ENCODE measurements at places on chromosomes 7 and 10. TPM values are rescaled to one million over a fixed set of nuclear protein-coding genes. Genes with fewer than 3 reads are reported as not detected.

Gene ZNF3
- 21.8 TPM for total RNA-seq

Gene SLC18A3
- not detected for total RNA-seq

Gene WNT16
- not detected for total RNA-seq

DNA sequence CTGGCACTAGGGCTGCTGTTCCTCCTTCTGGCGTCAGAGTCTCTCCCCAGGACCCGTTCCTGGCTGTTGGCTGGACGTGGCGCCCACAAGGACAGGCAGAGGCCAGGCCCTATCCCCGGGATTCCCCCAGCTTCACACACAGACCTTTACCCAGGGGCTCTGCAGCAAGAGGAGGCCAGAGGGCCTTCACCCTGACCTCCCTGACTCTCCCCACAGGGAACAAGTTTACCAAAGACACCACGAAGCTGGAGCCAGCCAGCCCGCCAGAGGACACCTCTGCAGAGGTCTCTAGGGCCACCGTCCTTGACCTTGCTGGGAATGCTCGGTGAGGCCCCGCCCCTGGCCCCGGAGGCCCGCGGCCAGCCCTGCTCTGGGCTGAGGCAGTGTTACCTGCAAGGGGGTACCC lies 82.2 kb downstream of the GTF2IRD1 start:
- H3K4me3 ChIP-seq: no peak overlapping the region
- no peak for DNase-seq
- H3K27me3 ChIP-seq: no peaks in the 10 kb centered on the region
- H3K27ac ChIP-seq: no peak overlapping the region
- H3K36me3 ChIP-seq: no peaks in the 10 kb centered on the region
- H3K4me1 ChIP-seq: no peaks in the 10 kb centered on the region

GRCh38 chr7:41817386-41817785 lies 114.5 kb upstream of the INHBA start:
- H3K36me3 ChIP-seq: peaks cover 5% of the 10 kb centered on the region
- DNase-seq: peak; percentile 68
- peaks cover 50% of the 10 kb centered on the region for H3K4me1 ChIP-seq
- peak overlapping the region; percentile 56 for H3K27ac ChIP-seq
- no peak overlapping the region for H3K4me3 ChIP-seq
- H3K27me3 ChIP-seq: peaks cover 6% of the 10 kb centered on the region

DNA sequence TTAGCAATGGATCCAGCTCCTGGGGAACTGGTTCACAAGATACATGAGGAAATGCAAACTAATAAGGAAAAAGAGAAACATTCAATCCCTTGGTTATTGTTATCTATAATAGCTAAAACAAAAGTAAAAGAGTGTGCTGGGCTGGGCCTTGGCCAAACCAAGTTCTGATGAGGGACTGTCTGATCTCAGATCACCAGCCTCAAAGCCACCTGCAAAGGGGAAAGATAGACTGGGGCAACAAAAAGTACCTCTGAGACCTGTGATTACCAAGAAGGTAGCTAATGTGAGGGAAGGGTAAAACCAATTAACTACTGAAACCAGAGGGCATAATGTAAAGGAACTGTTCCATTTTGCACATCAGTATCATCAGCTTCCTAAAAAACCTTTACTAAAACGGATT lies 51.2 kb downstream of the HTR7 start:
- no peak overlapping the region for H3K4me3 ChIP-seq
- peaks cover 2% of the 10 kb centered on the region for H3K27me3 ChIP-seq
- no peak overlapping the region for H3K27ac ChIP-seq
- no peaks in the 10 kb centered on the region for H3K36me3 ChIP-seq
- no peaks in the 10 kb centered on the region for H3K4me1 ChIP-seq
- no peak for DNase-seq

- H3K27me3 ChIP-seq: peaks cover 41% of the 10 kb centered on the region
- H3K4me3 ChIP-seq: no peak overlapping the region
- H3K36me3 ChIP-seq: no peaks in the 10 kb centered on the region
Measured at GRCh38 chr7:55016061-55016745, 2.6 kb upstream of the EGFR start.

GRCh38 chr10:10421071-10421470 lies 596.6 kb upstream of the CELF2 start:
- no peak overlapping the region for H3K4me3 ChIP-seq
- no peak for DNase-seq
- peaks cover 7% of the 10 kb centered on the region for H3K4me1 ChIP-seq
- H3K27me3 ChIP-seq: no peaks in the 10 kb centered on the region

GRCh38 chr10:45444976-45445898 lies 71.2 kb downstream of the ALOX5 start:
- no peak for DNase-seq
- no peaks in the 10 kb centered on the region for H3K36me3 ChIP-seq
- H3K27me3 ChIP-seq: no peaks in the 10 kb centered on the region
- H3K4me3 ChIP-seq: no peak overlapping the region
- no peaks in the 10 kb centered on the region for H3K4me1 ChIP-seq

- H3K36me3 ChIP-seq: no peaks in the 10 kb centered on the region
- H3K27me3 ChIP-seq: no peaks in the 10 kb centered on the region
- no peak for DNase-seq
- H3K4me1 ChIP-seq: no peaks in the 10 kb centered on the region
- H3K4me3 ChIP-seq: no peak overlapping the region
- no peak overlapping the region for H3K27ac ChIP-seq
Measured at GRCh38 chr7:80726666-80727065, 88.2 kb downstream of the CD36 start.

- H3K4me1 ChIP-seq: no peaks in the 10 kb centered on the region
- DNase-seq: no peak
- no peak overlapping the region for H3K4me3 ChIP-seq
- no peaks in the 10 kb centered on the region for H3K36me3 ChIP-seq
Measured at GRCh38 chr7:13508586-13508985, 480.9 kb downstream of the ETV1 start.

DNA sequence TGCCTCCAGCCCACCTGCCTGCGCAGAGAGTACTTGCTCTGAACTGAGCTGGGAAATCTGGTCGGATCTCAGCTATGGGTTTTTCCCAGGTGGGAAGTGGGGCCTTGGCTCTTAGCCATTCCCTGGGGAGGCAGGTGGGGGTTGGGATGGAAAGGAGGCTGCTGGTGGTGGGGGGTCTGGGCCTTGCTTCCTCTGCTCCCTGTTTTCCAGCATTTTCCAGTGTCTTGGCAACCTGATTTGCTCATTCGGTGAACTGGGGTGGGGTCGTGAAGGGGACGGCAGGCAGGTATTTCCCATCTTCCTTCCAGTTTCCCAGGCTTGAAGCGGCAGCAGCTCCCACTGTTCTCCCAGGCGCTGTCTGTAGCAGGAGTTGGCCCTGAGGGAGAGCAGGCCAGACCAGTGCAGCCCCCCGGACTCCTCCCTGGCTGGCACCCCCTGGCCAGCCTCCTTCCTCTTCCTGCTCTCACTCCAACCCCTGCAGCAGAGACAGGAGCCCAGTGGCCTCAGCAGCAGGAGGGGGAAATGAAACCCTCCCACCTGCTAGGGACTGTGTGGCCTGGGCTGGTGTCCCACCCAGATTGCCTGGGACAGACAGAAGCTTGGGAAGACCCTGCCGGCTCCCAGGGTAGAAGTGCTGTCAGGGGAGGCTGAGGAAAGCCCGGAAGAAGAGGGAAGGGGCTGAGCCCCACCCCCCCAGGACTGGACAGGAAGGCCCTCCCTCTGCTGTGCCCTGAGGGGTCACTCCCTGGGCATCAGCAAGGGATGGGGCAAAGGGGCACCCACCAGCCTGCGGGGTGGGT lies 6.6 kb downstream of the TRIM8 start:
- peak overlapping the region; percentile 65 for H3K4me3 ChIP-seq
- peaks cover 85% of the 10 kb centered on the region for H3K4me1 ChIP-seq
- peaks cover 50% of the 10 kb centered on the region for H3K36me3 ChIP-seq
- peak overlapping the region; percentile 92 for H3K27ac ChIP-seq

GRCh38 chr7:69691327-69691726 lies 93.1 kb downstream of the AUTS2 start:
- DNase-seq: no peak
- no peaks in the 10 kb centered on the region for H3K36me3 ChIP-seq
- H3K4me1 ChIP-seq: peaks cover 7% of the 10 kb centered on the region
- peaks cover 5% of the 10 kb centered on the region for H3K27me3 ChIP-seq
- no peak overlapping the region for H3K4me3 ChIP-seq
- no peak overlapping the region for H3K27ac ChIP-seq

Data from activated CD8-positive, alpha-beta T cell treated with anti-CD3 and anti-CD28 coated beads, Interleukin-2, amount 10 ng/mL, durations not matched to agents 7 days and 5 days (primary cell).